ENCODE measurements at places on chromosomes 4 and X. TPM values are rescaled to one million over a fixed set of nuclear protein-coding genes. Genes with fewer than 3 reads are reported as not detected.

Gene PRDM5
- total RNA-seq: 41.4 TPM

Gene CLIC2
- total RNA-seq: 70.0 TPM

Gene CXCL11
- total RNA-seq: not detected

Gene PNMA6F
- total RNA-seq: not detected

Gene DMP1
- total RNA-seq: not detected

Gene PAGE1
- total RNA-seq: not detected

Measured in thyroid gland (tissue), 4 donors.